Immature natural killer cell (primary cell): ENCODE measurements at places on chromosomes 7 and 10.

DNA sequence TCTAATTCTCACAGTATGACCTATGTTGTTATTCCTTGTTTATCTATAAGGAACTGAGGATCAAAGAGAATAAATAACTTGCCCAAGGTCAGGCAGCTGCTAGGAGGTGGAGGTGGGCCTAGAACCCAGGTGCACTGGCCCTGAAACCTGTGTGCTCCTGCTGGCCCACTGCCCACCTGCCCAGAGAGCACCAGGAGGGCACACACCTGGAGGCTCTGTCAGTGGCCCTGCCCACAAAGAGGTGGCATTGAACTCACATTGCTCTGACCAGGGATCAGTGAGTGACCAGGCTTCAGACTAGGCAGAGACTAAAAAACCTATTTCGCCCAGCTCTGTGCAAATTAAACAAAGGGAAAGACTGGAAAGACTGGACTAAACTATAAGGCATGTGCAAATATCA is 210.6 kb downstream of the TNS3 start:
- no peak for DNase-seq

- DNase-seq: no peak
Observed at GRCh38 chr7:99409806-99410205, 1.0 kb downstream of the BUD31 start.

- no peak for DNase-seq
Observed at GRCh38 chr7:112063974-112064373, 142.2 kb downstream of the DOCK4 start.

DNA sequence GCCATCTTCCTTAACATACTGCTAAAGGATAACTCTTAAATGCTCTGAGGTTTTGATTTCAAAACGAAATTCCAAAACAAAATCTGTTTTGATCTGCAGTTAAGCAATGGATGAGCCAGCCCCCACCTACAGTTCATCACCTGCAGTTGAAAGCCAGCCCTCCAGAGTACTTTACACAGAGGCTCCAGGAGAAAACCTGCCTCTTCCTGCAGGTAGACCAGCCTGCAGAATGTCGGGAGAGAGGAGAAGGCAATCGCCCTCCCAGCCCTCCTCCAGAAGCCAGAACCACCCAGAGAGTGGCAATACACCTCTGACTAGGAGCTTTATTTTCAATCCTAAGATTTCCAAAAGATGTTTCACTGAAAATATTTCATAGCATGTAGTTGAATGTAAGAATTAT is 798.1 kb downstream of the GATA3 start:
- DNase-seq: no peak

- no peak for DNase-seq
Observed at GRCh38 chr10:97999066-97999922, 31.1 kb downstream of the CRTAC1 start.

DNA sequence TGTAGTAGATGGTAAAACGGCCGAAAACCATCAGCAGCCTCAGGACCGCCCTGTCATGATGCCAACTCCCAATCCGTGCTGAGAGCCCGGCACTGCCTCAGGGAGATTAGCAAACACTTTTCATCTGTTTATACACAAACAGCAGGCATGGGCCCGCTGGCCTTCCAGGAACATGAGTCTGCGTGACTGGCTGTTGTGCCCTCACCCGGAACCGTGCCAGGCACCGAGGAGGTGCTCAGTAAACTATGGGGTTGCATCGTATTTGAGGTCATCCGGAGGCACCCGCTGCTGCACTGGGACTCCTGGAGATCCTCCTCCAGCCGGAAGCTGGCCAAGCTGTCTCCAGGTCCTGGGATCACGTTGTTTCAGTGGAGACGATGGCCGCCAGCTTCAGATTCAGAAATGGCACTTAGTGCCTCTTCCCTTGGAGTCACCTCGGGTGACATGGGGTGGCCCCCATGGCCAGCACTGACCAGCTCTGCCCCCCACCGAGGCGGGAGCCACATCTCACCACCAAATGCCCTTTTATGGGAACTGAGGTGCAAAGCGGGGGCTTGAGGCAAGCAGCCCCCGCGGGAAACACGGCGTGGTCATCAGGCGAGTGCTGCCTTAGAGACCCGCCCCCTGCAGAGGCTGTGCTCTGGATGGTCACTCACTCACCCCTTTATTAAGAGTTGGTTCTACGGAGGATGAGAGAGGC is 585.9 kb downstream of the PTPRN2 start:
- DNase-seq: no peak

GRCh38 chr7:102296179-102296438 is 9.4 kb downstream of the SH2B2 start:
- no peak for DNase-seq

- DNase-seq: no peak
Observed at GRCh38 chr10:29534590-29534989, 100.2 kb downstream of the SVIL start.

DNA sequence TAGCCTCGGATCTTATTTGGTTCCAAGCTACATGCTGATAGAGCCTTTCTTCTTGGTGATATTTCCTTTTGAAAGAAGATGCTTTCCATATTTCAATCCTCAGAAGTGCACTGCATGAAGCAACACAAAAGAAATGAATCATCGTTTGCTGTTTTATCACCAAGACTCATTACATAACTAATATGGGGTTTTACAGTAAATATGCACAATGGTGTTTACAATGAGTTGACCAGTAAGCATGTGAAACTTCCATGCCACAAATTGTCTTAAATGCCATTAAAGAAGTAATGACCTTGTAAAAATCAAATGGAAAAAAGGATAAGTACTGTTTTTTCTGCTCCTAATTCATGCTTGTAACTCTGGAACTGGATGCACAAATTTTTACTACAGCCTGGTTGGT is 1017.0 kb upstream of the GHITM start:
- no peak for DNase-seq

DNA sequence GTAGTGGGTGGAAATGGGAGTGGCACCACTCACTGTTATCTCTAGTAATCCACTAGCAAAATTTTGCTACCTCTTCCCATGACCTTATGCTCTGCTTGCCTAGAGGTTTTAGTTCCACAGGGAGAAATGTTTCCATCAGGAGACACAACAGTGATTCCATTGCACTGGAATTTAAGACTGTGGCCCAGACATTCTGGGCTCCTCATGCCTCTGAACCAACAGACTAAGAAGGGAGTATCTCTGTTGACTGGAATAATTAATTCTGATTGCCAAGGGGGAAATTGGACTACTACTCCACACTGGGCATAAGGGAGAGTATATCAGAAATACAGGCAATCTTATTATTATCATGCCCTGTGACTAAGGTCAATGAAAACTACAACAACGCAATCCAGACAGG is 16.2 kb upstream of the BRAF start:
- DNase-seq: no peak
